ENCODE measurements at places on chromosomes 7 and 10.
A peak's percentile ranks its signal among the peaks of the same experiment; 100 is the strongest.

GRCh38 chr7:40299097-40299496 is 164.3 kb downstream of the SUGCT start:
- DNase-seq = no peak

DNA sequence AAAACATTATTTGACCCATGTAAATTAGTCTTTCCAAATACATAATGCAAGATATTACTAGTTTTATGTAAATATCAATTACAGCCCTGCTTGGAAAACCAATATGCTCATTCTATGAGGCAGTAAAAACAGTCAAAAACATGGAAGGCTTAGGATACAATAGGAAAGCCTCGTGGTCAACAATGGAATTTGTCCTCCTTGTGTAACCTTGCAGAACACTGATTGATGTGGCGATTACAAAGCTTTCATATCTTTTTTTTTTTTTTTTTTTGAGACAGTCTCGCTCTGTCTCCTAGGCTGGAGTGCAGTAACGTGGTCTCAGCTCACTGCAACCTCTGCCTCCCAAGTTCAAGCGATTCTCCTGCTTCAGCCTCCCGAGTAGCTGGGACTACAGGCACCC is 157.3 kb upstream of the BET1 start:
- no peak for DNase-seq

DNA sequence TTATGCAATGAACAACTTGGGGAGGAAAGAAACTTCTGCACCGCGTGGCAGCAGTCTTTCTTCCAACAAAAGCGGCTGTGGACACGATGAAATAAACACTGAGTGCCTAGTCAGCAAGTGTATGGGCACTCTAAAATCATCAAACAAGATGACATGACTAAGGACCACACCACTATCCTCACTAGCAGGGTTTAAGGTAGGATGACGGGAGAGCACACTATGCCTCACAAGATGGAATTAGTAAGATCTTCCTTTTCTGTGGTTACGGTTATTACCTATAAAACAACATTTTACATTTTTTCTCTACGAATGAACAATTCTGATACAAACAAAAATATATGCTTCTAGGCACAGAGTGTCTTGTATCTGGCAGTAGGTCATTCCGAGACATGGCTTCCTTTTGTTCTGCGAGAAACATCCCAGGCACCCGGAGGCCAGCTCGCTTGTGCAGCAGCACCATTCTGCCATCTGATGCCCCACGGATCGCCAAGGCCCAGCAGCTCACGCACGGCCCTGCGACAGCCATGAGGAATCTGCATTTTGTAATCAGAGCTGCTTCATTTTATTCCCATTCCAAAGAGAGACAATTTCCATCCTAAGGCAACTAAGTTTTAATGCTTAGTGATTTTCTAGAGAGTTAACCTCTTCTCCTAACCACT is 54.1 kb upstream of the NCAPG2 start:
- no peak for DNase-seq

GRCh38 chr10:22158426-22158825 is 59.4 kb downstream of the EBLN1 start:
- no peak for DNase-seq

DNA sequence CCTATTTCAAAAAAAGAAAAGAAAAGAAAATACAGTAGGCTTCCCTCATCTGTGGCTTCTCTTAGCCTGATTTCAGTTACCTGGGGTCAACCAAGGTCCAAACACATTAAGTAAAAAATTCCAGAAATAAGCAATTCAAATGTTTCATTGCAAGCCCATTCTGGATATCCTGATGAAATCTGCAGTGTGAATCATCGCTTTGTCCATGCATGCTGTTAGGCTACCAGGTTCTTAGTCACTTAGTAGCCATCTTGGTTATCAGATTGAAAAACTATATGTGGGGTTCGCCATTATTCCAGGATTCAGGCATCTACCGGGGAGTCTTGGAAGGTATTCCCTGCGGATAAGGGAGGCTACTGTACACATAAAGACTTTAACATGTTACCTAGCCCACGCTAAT is 991 bp upstream of the FAM204A start:
- DNase-seq = no peak

DNA sequence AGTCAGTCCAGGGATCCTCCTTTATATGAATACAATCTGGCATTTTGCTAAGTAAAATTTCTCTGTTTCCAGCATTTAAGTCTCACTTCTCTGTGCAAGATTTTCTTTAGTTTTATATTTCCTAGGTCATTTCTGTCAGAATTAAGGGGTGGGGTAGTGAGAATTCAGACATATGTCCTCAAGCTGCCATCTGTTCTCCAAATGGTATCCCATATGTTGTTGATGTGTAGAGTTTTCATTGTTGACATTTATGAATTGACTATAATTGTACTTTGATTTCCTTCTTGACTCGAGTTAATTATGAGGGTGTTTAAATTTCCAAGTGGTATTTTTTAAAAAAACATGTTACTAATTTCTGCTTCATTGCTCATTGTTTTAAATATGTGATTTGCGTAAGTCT is 148.8 kb downstream of the NPSR1 start:
- DNase-seq = no peak

GRCh38 chr10:29804025-29804852 is 169.5 kb upstream of the SVIL start:
- DNase-seq = no peak

- no peak for DNase-seq
These were observed 2.8 kb downstream of the CAMK2G start for GRCh38 chr10:73871295-73872189.

GRCh38 chr7:90242369-90243168 is 2.4 kb upstream of the CFAP69 start:
- no peak for DNase-seq

DNA sequence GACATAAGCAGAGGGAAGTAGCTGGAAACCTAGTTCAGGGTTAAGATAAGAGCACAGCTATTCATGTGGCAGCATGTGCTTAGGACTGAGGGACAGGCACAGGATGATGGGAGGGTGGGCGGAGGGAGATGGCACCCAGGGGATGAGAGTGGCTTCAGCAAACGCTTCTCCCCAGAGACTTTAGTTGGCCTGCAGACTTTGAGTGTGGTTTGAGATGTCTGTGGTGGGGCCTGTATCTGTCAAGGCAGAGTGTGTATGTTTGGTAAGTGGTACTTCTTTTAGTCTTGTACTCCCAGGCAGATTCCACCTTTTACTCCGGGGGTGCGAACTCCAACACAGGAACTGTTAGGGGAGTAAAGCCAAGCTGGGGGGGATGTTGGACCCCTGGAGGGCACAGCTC is 88.9 kb downstream of the WDFY4 start:
- DNase-seq = no peak

- DNase-seq = no peak
These were observed 9.8 kb downstream of the LFNG start for GRCh38 chr7:2529161-2530070.

DNA sequence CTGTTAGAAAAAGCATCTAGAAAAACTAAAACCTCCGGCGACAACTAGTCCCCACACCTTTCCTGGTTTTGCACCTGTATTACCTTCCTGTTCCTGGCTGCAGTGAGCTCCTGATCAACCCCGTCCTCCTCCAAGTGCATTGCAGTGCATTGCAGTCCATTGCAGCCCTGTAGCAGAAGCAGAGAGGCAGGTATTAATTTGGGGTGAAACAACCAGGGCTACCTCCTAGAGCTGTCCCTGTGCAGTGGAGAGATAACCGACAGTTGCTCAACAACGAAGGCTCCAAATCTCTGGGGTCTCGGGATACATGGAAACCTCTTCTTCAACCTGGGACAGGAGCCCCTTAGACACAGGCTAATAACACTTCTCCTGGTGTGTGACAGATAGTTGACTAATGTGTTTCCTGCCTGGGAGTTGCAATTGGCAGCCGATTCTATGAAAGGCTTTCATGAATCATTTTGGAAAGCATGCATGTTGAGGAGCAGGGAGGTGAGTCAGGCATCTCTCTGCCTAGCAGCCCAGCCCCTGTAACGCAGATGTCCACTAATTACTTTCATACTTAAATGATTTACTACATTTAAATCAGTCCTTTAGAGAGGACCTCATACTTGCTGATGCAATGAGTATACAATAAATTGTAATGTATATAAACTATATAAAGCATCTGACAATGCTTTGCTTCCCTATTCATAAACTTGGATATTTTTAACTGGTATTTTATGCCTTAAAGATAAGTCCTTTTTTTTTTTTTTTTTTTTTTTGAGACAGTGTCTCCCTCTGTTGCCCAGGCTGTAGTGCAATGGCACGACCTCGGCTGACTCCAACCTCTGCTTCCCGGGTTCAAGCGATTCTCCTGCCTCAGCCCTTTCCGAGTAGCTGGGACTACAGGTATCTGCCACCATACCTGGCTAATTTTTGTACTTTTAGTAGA is 59.0 kb downstream of the PRR15 start:
- DNase-seq = no peak

DNA sequence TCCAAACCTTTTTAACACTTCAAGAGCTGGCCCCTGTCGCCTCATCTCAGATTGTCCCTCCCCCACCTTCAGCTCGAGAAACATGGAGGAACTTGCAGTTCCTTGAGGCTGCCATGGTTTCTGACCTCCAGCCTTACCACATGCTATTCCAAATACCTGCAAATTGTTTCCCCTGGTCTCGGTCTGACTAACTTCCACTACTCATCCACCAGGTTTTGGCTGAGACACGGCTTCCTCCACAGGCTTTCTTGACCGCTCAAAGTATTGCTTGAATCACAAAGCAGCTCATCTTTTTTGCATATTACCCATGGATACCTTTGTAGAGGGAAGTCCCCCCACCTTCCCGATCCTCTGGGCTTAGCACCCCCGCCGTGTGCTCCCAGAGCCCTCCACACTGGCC is 5.2 kb upstream of the SAMD8 start:
- no peak for DNase-seq

GRCh38 chr10:50788951-50789945 is 49.5 kb downstream of the ASAH2B start:
- no peak for DNase-seq

DNA sequence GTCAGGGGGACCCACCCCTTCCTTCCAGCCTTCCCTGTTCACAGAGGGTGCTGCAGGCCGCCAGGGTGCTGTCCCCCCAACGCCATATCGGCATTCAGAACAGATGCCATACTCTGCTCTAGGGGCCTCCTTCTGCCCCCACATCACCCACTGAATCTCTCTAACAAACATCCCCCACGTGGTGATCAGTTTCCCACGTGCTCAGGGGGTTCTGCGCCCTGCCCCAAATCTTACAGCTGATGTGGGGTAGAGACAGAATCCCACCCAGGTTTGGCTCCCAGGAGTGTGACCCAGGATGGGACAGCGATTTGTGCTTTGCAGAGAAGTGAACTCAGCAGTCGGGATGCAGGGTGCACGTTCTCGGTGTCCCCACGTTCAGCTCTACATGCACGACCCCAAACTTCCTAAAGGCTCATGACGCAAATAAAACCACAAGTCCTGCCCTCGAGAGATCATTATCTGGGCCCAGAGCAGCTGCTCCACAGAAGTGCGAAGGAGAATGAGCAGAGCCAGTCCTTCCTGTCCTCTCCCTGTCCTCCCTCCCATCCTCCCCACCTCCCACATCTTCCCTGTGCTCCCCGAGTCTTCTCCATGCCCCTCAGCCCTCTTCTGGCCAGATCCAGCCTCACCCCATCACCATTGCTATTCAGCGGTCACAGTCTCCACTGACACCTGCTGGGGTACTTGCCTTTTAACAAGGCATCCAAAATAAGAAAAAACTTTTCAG is 423.4 kb downstream of the DNAJB6 start:
- DNase-seq = no peak

- no peak for DNase-seq
These were observed 146.5 kb downstream of the RNF216 start for GRCh38 chr7:5635006-5635405.

- DNase-seq = no peak
These were observed 9.4 kb downstream of the BLNK start for GRCh38 chr10:96261930-96262329.

GRCh38 chr7:146768957-146769356 is 652.4 kb downstream of the CNTNAP2 start:
- DNase-seq = no peak

DNA sequence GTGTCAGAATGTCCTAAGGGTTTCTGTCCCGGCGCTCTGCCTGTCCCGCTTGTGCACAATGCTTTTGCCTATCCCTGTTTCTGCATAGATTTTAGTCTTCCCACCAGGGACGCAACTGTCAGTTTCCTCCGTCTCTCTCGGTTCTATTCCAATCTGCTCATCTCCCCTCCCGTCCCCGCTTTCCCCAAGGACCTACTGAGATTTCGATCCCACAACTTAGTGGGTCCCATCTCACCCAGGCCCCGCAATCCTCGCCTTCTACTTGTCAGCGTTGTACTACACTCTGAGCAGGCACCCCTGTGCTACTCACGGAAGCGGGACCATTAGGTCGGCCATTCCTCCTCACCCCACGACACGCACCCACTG is 519 bp upstream of the ZNF655 start:
- DNase-seq = no peak

DNA sequence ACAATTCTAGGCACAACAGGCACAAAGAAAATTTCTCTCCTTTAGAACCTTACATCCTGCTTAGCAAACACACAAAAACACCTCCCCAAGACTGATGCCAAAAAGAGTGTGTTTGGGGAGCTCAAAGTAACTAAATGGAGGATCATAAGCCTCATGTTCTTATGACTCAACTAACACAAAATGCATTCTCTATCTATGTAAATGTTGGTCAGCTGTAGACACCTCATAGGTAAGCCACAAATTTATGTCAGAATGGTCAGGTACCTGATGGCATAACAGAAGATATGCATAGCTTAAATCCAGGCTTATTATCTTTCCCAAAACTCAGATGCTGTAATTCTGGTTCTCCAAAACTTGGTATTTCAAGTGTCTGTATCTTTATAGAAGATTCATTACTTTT is 315.1 kb downstream of the C7orf25 start:
- no peak for DNase-seq

DNA sequence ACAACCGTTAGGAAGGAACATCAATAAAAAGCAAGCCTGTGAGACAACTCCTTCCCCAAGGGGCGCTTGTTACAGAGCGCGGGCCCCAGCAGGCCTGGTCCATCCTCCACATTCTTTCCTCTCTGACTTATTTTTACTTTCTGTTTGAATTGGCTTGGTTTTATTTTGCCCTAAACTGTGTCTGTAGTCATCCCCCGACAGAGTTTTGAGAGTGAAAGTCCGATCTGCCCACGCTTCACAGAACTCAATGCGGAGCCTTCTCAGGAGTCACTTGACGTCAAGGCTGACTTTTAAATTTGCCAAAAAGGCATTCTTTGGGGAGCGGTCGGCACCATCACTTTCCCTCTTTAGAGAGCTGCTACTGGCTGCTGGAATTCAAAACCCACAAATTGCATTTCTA is 150.1 kb upstream of the KLF6 start:
- no peak for DNase-seq

DNA sequence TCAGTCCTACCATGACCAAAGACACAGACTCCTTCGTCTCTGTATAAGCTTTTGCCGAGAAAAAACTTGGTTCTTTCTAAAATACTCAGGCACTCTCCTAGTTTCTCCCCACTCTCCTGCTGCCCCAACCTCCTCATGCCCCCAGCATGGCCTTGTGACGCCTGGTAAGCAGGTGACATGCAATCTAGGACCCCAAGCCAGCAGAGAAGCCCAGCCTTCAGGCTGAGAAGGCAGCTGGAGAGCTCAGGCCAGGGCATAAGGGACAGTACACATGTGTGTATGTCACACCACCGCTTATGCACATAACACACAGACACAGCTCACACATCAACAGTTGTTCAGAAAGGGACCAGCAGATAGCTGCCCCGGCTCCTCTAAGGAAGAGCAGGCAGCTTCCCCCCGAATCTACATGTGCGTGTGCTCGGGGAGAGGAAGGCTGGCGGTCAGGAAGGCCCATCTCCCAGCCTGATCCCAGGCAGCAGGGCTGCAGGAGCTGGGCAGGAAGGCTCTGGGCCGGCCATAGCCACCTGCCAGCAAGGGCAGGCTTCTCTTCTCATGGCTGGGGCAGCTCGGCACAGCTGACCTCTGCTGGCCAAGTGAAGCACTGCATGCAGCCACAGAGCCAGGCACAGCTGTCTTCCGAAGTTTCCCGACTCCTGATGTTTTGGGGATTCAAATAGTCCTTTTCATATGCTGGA is 8.5 kb downstream of the DDX56 start:
- DNase-seq = peak; percentile 82

Data from hematopoietic multipotent progenitor cell treated with erythropoietin and hydrocortisone succinate and interleukin-3 and kit ligand, for 15 days (in vitro differentiated cells).